Fibroblast of villous mesenchyme (primary cell): ENCODE measurements at places on chromosomes 13 and 19. TPM values are rescaled to one million over a fixed set of nuclear protein-coding genes. Genes with fewer than 3 reads are reported as not detected.

The IRGC gene
- total RNA-seq = not detected in 2 replicates

The SSC5D gene
- total RNA-seq = 21.2 and 23.2 TPM in 2 replicates

The ZNF625 gene
- 10.3 and 14.7 TPM in 2 replicates for total RNA-seq

The VAV1 gene
- total RNA-seq = not detected in 2 replicates

DNA sequence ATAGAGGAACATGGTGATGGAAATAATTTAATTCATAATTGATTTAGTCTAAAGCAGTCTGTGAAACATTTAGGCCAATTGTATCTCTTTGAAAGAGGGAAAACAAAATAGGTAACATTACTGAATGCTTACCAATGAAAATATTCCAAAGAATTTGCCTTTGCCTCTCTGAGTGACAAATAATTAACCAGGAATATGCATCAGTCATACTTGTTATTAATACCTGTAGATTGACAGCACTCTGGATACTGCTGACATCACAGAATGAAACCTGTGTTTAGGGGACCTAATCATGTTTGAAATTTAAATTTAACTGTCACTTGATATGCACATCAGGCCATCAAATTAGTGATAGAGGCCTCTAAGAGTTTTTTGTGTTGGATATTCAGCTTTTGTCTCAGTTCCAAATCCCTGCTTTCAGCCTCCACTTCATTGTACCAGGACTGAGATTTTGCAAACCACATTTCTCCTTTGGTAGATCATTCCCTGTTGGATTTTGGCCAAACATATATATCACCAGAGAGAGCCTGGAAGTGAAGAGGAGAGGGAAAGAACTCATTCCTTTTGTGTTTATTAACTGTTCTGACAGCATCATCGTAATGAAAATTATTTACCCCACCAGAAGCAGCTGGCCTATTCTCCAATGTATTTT is 64.8 kb upstream of the KLHL1 start:
- no peak for DNase-seq

The PINLYP gene
- total RNA-seq = 3.5 TPM in 2 replicates

The COL5A3 gene
- total RNA-seq = 5.6 and 10.6 TPM in 2 replicates

- DNase-seq = peak; percentile 25
Measured at GRCh38 chr13:73224703-73225102, 165.9 kb downstream of the KLF5 start.

GRCh38 chr19:30910485-30911240 is 438.6 kb downstream of the TSHZ3 start:
- DNase-seq = no peak

DNA sequence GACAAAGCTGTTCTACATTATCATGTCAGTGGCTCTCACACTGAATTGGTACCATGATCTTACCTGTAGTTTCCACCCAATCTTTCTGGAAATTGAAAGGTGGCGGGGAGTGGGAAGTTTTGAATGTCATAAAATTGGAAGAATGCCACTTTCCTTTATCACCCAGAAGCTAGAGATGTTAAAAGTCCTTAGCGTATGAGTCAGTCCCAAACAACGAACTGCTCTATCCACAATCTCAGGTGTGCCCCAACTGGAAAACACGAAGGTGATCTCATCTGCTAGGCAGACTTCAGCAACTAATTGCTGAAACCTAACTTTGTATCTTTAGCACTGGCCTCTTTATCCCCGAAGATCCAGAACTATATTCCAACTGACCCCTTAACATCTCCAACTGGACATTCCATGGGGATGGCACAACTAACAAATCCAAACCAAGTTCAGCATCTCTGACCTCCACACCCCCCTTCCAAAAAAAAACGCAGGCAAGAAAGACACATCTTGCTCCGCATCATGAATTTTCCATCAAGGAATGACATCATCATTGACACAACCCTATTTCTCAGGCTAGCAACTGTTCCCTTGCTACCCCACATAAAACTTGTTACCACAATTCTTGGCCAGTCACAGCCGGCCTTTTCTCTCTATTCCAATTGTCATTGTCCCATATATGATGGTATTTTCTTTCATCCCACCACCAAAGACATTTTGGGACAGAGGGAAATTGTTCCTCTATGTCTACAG is 175.4 kb downstream of the KLF12 start:
- DNase-seq = no peak

GRCh38 chr13:102816708-102817107 is 17.8 kb downstream of the BIVM start:
- no peak for DNase-seq

GRCh38 chr13:66430728-66431127 is 799.4 kb downstream of the PCDH9 start:
- no peak for DNase-seq

DNA sequence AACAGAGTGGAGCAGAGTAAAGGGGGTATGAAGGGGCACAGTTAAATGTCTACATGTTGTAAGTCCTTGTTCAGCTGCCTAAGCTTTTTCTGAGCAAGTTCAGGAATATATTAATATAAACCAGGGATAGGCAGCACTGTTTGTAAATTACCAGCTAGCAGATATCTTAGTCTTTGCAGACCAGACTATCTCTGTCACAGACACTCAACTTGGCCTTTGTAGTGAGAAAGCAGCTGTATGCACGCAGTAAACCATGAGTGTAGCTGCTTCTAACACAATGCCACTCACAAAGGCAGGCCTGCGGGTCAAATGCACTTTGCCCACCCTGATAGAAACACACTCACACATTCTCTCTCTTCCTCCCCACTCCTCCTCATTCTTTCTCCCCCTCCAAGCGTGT is 1016.9 kb downstream of the UQCRFS1 start:
- DNase-seq = no peak

DNA sequence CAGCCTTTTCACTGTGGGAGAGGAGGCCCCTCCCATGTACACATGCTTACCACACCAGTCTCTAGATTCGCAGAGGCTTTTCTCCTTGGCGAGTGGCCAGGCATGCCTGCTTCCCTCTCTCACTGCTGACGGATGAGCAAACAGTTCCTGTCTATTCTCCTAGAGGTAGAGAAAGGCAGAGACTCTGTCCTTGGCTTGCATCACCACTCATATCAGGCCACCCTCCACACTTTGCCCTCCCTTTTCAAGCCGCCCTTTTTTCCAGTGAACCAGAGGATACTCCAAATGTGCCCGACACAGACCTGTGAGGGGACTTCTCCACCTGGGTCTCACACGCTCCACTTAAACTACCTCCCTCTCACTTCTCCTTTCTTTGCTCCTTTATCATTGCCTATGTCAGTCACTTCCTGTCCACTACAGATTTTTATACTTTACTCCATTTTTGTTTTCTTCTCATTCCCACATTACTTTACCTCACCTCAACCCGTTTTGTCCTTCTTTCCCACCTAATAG is 284.6 kb downstream of the DNAJC15 start:
- DNase-seq = peak; percentile 97

The CRLF1 gene
- not detected in 2 replicates for total RNA-seq

The ACP7 gene
- total RNA-seq = not detected in 2 replicates

DNA sequence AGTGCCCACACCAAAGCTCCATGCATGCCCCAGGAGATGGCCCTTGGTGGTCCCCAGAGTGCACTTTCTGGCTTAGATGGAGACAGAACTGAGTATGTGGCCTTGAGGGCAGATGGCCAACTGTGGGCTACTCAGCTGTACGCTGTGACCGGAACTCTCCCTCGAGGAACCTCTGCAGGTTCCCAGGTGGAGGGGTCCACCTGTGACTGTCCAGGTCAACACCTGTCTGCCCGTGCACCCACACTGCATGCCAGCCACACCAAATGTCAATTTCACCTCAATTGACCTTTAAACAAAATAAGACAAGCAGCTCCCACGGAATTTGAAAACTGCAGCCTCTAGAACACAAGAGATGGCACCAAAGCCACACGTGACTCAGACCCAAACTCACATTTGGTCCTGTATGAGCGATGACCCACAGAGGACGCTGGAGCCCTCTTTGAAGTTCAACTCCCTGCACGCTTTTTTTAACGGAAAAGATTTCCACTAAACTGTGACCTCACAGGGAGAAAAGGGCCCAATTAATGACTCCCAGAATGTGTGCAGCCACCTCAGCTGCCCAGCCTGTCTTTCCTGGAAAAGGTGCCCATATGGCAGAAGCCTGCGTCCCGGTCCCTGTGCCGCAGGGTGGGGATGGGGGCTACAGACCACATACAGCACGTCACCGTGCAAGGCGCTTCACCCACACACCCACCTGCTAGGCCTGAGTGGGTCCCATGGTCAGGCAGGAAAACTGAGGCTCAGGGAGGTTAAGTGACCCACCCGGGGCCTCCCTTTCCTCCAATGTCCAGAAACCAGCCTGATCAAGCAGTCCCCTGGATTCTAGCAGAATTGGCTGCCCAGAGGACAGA is 47.7 kb downstream of the KLF2 start:
- no peak for DNase-seq

The SLITRK1 gene
- not detected in 2 replicates for total RNA-seq
